ENCODE measurements at places on chromosomes 13 and 19. TPM values are rescaled to one million over a fixed set of nuclear protein-coding genes. Genes with fewer than 3 reads are reported as not detected.

Gene UBE2L5
- not detected for total RNA-seq

Gene KLF2
- total RNA-seq: 65.5 TPM

Gene LILRB3
- total RNA-seq: 5.2 TPM

Gene SLC7A9
- 0.18 TPM for total RNA-seq

Gene TNNT1
- total RNA-seq: 16.4 TPM

Gene ERFL
- not detected for total RNA-seq

GRCh38 chr19:13637664-13638063 lies 126.7 kb upstream of the MRI1 start:
- DNase-seq: no peak

- DNase-seq: no peak
These were observed 5.7 kb upstream of the DIAPH3 start for GRCh38 chr13:60169239-60170031.

DNA sequence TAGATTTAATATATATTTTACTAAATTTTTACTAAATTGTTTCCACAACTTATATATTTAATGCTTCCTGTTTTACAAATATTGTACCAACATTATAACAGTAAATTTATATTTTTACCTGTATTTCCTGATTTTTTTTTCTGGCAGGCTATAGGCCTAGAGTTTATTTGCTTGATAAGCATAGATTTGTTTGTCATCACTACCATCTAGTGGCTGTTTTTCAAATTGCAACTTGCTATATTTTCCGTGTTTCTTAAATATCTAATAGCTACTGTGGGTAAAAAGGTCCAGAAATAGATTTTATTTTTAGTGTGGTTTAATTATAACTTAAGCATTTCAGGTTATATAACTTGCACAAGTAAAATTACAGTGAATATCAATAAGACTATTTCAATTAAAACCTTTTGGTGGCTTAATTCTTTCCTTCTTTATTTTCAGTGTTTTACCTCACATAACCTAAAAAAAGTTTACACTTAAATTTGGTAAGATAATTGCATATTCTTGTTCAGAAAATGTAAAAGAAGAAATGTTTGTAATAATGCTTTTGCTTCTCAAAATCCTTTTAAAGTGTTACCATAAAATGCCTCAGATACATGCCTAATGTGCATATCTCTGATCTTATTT lies 60.6 kb downstream of the NDFIP2 start:
- DNase-seq: no peak

DNA sequence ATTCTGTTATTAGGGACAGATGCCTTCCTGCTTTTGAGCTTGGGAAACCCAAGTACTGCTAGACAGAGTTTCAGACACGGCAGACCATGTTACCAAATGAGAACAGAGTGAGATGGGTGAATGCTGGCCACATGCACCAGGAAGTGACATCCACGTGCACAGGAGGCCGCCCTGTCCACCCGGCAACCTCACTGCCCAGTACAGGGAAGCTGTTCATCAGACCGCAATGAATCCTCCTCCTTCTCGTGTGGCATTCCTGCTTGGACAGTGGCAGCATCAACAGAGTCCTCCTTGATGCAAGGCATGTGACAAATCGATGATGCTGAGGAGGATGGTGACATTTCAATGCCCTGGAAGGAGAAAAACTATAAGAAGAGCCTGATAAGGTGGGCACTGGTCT lies 191.0 kb upstream of the SOX1 start:
- DNase-seq: no peak

DNA sequence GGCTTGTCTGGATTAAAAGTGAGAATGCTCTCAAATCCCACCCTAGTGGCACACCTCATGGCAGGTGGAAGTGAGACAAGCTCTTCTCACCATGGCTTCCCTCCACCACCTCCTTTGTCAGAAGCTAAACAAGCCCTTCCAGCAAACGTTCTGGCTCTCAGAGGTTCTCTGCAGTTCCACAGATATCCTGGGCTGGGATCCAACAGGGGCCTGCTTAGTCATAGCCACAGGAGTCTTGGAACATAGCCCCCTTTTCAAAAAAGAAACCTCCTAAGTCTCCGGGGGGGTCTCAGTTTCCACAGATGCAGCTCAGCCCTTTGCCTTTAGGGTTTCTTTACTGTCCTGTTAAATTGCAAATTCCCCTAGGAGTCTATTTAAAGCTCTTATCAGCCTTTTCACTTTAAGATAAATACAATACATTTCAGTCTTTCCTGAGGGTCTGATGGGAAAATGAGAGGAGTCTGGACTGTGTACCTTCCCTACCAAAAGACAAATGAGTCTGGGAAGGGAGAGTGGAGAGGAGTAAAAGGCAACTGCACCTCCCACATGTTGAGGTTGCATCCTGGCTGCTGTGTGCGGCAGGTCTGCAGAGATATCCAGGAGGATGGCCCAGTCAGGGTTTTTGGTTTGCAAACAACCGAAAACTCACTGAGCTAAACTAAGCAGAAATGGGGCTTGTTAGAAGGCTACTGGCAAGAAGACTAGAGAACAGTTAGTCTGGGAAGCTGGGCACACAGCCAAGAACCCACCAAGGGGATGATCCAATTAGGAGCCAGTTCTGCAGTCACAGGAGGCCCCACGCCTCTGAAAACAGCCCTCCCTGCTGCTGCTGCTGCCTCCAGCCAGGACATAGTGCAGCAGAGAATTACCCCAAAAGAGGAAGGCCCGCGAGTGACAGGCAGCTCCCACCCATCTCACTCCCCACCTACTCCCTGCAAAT lies 41.4 kb upstream of the SERP2 start:
- peak; percentile 89 for DNase-seq

DNA sequence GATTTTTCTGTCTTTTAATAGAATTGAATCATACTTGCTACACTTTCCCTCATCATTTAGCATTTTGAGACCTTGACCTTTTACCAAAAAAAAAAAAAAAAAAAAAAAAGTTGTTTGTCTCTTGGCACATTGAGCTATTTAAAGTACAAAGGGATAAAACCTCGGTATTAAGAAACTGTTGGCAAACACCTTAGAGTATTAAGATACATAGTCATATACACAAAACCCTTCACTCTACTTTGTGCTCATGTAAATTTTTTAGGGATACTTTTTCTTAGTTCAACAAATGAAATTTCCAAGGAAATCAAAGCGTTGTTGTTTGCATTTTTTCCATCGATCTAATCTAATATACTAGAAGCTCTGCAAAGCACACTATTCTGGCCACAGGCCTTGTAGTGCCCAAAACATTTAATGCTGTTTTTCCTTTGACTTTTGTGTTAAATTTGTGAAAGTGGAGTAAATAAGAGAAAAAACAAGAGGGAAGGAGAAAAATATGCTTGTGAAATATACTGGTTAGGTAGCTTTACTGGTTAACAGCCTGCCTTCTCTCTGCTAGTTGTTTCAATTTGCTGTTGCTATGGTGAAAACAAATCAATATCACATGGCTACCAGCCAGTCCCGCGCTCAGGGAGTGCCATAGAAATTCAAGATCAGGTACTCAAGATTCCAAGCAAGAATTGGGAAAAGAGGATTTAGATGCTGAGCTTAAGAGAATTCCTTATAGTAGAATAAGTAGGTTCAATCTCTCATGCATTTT lies 2.6 kb downstream of the MBNL2 start:
- DNase-seq: no peak

DNA sequence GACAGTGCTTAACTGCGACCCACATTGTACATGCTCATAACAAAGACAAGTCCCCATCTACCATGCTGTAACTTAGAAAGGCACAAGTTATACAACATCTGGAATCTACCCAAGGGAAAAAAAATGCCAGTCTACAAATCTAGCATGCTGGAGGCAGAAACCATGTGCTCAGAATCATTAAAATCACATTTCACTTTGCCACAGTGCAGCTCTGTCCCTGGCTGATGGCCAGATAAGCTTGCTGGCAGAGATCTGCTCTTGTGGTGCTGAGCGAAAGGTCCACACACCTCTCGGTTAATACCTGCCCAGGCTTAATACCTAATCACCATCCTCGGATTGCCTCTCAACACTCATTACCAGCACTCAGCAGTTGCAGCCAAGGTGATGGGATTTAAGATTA lies 74.1 kb upstream of the UQCRFS1 start:
- DNase-seq: no peak

GRCh38 chr13:47121092-47121763 lies 224.4 kb upstream of the HTR2A start:
- no peak for DNase-seq

- no peak for DNase-seq
These were observed 410.7 kb downstream of the MZT1 start for GRCh38 chr13:72316716-72317115.

- no peak for DNase-seq
These were observed 283.0 kb upstream of the SGCG start for GRCh38 chr13:22897571-22898314.

DNA sequence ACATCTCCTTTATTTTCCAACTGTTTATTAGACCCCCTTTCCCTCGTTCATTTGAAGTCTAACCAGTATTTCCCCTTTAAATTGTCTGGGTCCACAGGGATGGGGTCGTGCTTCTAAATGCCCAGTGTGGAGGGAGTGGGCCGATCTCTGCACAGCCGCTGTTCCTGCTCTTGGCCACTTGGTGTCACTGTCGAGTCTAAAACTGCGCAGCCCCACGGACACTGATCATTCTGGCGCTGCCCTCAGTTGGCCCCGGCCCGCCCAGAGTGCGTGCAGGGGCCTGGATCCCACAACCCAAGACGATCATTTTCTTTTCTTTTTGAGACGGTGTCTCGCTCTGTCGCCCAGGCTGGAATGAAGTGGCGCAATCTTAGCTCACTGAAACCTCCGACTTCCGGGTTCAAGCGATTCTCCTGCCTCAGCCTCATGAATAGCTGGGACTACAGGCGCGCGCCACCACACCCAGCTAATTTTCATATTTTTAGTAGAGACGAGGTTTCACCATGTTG lies 12.0 kb downstream of the WDR88 start:
- DNase-seq: peak; percentile 82

Data from right cardiac atrium (tissue), 5 donors.